ENCODE measurements at places on chromosomes 6 and 20.

GRCh38 chr6:119637768-119638167 is 288.2 kb upstream of the MAN1A1 start:
- DNase-seq: peak; percentile 55

DNA sequence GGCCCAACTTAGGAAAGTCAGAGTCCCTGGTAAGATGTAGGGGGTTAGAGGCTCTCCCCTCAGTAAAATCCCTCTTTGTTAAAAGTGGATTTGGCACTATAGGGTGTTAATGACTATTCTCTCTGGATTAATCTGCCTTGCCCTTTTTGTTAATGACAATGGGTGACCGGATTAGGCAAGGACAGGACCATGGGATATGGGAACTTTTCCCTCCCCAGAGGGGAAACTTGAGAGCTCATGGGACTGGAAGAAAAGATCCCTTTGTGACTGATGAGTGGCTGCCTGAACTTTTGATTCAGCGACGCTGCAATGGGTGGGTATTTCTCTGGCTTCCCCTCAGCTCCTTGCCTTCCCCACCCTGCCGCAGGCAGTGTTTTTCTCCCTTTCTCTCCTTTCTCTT is 12.2 kb upstream of the TAAR9 start:
- no peak for DNase-seq

DNA sequence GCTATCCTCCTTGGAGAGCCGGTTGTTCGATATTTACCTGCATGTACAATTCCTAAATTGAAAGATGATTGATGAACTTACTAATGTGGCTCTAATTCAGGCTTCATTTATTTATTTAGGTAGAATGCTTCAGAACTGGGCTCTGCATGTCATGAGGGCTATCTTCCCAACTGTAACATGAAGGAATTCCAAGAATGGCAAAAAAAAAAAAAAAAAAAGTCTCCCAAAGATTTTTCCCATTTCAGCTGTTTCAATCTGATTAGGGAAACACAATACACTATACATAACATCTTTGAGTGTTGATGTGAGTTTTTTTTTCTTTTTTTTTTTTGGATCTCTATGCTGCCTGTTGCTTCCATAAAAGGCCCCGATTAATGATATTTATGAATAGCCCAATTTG is 120.1 kb upstream of the SHLD1 start:
- DNase-seq: no peak

- DNase-seq: no peak
These were observed 593.9 kb downstream of the CD109 start for GRCh38 chr6:74289884-74290283.

GRCh38 chr20:53875452-53875851 is 194.9 kb downstream of the BCAS1 start:
- DNase-seq: no peak

DNA sequence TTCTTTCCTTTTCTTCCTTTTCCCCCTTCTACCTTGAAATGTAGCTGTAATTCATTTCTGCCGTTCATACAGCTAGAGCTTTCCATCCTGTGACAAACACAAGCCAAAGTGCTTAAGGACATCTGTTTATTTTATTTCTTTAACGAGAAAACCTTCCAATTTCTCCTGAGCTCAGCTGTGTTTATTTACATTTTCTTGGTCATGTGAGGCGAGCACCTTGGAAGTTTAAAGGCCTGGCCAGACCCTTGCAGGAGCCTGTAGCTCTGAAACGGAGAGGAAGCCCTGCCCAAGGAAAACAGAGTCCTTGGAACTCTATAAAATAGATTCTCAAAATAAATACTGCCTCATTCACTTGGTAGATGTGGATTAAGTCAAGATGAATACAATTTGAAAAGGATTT is 223.1 kb downstream of the EYA2 start:
- DNase-seq: no peak

GRCh38 chr6:157107915-157108651 is 215.2 kb downstream of the TMEM242 start:
- DNase-seq: no peak

DNA sequence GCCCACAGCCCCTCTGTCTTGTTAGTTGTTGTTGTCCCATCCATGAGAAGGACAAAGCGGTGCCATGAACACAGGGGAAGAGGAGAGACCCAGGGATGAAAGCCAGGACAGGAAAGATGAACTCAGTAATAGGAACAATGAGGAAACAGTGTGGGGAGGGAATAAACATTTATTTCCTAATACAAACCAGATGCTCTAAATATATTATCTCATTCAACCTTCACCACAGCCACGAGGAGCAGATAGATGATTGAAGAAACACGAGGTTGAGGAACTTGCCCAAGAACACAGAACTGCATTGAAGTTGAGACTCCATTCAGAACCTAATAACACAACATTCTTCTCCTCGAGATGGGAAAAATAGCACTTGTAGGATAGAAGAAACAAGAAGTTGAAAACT is 53.0 kb upstream of the AIG1 start:
- DNase-seq: no peak

- DNase-seq: no peak
These were observed 35.0 kb downstream of the CGA start for GRCh38 chr6:87059943-87060342.

DNA sequence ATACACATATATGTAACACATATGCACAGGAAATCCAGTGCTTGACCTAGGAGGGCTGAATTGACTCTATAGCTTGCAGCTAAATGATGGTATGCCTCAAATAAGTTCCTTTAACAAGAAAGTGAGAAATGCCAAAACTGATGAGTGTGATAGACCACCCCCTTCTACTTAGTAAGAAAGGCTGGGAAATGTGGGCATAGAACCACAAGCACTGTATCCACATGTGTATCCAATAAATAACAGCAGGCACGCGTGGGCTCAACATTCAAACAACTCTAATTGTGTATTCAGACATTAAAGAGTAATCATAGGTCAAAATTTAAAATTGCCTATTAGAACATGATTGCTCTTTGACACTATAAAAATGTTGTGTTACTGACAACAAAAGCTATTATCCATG is 54.1 kb downstream of the FAM83B start:
- no peak for DNase-seq

DNA sequence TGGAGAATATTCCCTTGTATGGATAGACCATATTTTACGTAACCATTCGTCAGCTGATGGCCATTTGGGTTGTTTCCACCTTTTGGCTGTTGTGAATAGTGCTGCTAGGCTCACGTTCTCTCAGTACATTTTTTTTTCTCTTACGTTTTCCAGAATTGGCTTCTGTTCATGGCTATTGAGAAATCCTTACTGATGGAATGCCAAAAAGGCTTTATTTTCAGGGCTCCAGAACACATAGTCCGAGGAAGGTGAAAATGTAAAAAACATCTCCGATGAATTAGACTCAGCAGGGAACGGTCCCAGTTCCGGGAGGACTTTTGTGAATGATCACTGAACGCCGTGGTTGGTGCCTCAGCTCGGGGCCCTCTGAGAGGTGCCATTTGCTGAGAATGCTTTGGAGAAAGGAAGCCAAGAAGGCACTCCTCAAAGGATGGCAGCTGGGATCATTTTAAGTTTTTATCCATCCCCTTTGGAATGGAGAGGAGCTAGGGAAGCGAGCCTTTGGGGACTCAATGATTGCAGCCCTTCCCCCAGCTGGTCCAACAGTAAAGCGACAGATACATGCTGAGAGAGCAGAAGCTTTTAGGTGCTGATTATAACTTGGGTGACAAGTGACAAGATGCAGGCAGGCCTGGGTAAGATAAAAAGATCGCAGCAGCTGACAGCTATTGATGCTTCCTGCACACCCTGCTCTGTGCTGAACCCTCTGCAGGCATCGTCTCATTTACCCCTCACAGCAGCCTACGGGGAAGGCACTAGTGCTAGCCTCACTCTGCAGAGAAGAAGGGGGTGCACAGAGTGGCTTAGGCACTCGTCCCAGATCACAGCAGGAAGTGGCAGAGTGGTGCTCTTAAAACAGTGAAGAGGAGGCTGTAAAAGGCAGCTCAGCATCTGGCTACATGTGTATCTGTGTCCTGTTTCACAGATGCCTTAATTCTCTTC is 133.4 kb upstream of the KCNG1 start:
- DNase-seq: peak; percentile 8

- no peak for DNase-seq
These were observed 74.4 kb downstream of the NFATC2 start for GRCh38 chr20:51467956-51468626.

DNA sequence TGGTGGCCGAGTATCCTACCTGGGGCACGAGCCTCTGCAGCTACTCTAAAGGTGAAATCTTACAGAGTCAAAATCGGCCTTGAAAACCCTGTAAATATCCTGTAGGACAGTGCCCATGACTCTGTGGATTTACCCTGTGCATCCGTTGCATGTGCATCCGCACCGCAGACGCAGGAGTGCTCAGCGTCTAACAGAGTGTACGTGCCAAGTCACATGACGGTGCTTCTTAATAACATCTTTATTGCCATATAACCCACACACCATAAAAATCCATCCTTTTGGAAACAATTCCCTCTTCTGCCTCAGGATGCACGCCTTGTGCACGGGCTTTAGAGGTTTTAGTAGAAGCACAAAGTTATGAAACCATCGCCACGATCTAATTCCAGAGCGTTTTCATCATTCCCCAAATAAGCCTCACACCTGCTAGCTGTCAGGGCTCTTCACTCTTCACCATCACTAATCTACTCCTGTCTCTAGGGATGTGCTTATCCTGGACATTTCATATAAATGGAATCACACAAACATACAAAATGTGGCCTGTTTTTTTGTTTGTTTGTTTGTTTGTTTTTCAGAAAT is 384.5 kb upstream of the SULF2 start:
- DNase-seq: no peak

- DNase-seq: no peak
These were observed 74.7 kb downstream of the CD83 start for GRCh38 chr6:14192216-14192788.

DNA sequence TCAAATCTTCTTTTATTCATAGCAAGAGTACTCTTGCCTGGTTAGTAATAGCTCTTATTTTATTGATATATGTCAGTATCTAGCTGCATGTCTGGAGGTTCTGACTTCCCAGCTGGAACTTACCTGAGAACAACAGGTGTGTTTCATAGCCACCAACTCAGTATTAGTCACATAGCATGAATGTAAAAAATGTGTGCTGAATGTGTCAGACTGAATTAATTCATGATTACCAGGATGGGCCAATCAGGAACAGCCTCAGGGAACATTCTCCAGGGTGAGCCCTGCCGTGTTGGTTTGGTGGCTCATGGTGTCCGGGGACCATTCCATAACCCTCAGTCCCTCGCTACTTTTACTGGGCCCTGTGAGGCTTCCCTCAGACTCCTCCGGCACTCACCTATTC is 99.7 kb downstream of the TULP4 start:
- DNase-seq: no peak

- DNase-seq: no peak
These were observed 13.5 kb upstream of the DAAM2 start for GRCh38 chr6:39778581-39779255.

GRCh38 chr20:53480913-53481312 is 112.7 kb downstream of the ZNF217 start:
- DNase-seq: no peak

DNA sequence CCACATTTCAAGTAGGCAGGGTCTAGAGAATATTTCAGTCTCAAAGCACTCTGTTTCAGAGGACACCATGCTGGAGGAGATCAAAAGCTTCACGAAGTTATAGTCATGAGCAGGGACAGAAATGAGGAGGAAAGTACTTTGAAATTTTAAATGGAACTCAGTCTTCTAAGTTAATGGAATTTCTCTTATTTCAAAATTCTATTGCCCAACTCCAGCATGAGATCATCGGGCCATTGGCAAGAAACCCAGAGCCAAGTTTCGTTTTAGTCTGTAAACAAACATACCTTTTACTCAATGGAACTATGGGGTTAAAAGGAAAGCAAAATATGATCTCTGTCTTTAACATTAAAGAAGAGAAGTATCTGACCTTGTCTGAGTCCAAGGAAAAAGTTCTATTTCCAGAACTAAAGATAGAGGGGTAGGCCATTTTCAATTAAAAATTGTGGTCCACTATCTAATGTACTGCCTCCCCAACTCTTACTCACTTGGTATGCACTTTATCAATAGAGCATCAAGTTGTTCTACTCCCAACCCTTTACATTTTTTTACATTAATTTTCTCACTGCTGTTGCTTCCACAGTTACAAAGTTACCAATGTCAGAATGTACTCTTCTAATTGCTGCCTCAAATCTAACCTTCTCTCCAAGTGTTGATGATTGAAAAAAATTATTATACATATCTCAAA is 235.3 kb upstream of the NRSN1 start:
- DNase-seq: no peak

DNA sequence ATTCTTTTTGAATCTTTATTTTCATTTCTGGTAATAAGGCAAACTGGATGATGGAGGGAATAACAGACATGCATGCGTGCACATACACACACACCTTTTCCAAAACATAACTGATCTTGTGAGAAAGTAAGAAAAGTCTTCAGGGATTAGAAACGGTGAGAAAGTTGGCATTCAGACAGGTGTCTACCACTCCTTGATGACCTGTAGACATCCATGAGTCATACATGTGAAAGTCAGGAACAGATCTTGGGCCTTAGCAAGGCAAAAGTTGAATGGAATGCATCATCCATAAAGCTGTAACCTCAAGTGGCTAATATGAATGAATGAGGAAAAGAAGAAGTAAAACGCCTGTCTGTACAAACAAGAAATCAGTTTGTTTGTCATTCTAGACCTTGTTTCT is 97.3 kb downstream of the GRIK2 start:
- DNase-seq: no peak

- peak; percentile 44 for DNase-seq
These were observed 129.2 kb downstream of the PDSS2 start for GRCh38 chr6:107330168-107330567.

GRCh38 chr6:112010328-112010727 is 43.6 kb upstream of the CCN6 start:
- DNase-seq: no peak

DNA sequence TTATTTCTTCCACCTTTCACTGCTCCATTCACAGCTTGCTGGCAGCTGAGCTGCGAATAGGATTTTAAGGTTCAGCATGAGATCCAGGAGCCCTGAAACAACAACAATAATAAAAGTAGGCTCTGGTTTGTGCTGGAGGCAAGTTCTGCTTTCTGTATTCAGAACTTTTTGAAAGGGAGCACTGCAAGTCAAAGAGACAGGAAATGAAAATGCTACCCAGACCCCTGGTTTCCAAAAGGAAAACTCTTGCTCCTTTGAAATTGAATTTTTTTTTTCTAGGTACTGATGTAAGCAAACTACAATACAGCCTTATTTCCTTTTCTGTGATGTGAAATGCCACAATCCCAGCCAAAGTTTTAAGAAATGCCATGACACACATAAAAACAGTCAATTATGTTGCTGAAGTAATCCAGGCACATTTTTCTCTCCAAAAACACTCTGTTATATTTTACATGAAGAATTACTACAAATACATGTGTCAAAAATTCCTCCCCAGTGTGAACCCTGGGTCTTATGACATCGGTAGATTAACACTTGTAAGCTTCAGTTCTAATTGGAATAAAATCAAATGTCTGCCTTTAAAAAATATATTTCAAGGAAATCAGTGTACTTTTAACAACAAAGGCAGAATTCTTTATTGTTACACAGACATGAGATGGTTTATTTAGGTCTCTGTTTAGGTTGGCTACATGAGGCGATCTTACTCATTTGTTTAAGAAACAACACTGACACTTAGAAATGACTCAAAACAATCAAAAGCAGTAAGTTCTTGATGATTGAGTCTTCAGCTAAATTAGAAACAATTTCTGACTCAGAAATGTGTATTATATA is 656.7 kb downstream of the EPHA7 start:
- DNase-seq: no peak

- no peak for DNase-seq
These were observed 633.4 kb upstream of the EPHA7 start for GRCh38 chr6:94052749-94053148.
